ENCODE measurements at places on chromosomes 13 and 19.
A peak's percentile ranks its signal among the peaks of the same experiment; 100 is the strongest.

DNA sequence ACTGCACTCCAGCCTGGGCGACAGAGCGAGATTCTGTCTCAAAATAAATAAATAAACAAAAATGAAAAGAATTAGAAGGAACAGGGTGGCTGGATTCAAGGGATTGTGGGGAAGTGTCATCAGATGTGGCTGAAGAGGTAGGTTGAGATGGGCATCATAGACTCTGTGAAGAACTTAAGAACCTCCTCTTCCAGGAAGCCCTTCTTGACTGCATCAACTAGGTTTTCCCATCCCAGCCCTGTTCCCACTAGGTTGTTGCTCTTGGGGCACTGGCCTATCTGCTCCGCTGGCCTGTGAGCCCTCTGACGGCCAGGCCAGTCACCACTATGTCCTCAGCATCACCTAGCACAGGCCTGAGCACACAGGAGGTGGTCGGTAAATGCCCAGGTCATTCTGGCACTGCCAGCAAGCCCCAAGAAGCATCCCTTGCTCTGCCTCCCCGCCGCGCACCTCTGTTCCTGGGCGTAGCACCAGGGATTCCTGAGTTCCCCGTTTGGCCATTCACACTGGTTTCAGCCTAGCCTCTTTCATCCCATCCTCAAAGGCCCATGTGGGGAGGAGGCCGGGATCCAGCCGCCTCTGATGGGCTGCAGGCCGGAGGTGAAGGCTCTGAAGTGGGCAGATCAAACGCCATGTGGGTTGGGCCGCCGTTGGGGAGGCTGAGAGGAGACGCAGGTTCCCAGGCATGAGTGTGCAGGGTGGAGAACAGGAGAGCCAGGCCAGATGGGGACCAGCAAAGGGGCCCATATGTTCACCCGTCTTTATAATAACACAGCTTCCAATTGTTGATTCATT lies 27.6 kb upstream of the SLC1A5 start:
- no peak for DNase-seq

GRCh38 chr19:37551129-37551993 lies 43.2 kb downstream of the ZNF571 start:
- peak; percentile 75 for DNase-seq

DNA sequence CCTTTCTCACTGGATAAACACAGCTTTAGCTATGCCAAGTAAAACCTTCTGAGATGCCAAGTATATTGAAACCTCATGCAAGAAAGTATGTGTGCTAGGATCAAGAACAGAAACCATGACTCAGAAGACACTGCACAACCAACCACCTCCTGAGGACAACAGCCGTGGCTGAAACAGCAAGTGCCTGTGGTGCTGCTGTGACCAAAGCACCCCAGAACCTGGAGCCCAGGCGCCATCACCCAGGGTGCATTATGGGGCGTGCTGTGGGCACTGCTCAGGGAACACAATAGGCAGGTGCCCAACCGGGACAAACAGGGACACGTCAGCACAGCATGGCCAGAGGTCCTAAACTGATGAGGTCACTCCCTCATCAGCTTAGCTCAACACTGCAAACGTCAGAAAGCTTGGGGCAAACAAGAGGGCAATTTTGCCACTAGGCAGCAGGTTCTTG lies 101.3 kb upstream of the SLC15A1 start:
- DNase-seq: no peak

DNA sequence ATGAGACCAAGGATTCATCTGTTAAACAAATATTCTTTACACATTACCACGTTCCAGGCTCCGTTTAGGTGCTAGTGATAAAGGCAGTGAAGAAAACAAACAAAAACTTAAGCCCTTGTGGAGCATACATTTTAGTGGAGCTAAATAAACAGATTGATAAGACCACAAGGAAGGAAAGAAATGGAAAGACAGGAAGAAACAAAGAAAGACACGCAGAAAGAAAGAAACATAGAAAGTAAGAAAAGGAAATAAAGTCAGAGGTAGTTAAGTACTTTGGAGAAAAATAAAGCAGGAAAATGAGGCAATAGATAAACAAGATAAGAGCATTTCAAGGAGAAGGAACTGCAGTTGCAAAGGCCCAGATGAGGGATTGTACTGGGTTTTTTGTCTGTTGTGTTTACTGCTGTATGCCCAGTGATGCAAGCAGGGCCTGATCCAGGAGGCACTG lies 998 bp downstream of the NFKBIB start:
- DNase-seq: no peak

DNA sequence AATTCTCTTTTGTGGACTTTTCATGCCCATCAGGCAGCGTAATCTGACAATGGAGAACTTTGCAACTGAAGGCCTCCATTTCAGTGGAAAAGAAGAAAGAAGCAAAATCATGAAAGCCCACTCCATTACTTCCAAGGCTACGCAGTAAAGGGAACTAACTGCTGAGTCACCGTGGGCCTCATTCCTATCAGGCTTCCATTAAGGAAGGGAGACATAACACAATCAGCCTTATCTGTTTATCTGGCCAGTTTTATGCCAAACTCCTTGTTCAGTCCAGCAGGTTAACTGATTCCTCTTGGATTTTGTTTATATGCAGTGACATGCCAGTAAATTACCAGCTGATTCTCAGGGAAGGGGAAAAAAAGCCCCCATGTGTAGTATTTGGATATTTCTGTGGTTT lies 56.8 kb upstream of the KATNAL1 start:
- no peak for DNase-seq

DNA sequence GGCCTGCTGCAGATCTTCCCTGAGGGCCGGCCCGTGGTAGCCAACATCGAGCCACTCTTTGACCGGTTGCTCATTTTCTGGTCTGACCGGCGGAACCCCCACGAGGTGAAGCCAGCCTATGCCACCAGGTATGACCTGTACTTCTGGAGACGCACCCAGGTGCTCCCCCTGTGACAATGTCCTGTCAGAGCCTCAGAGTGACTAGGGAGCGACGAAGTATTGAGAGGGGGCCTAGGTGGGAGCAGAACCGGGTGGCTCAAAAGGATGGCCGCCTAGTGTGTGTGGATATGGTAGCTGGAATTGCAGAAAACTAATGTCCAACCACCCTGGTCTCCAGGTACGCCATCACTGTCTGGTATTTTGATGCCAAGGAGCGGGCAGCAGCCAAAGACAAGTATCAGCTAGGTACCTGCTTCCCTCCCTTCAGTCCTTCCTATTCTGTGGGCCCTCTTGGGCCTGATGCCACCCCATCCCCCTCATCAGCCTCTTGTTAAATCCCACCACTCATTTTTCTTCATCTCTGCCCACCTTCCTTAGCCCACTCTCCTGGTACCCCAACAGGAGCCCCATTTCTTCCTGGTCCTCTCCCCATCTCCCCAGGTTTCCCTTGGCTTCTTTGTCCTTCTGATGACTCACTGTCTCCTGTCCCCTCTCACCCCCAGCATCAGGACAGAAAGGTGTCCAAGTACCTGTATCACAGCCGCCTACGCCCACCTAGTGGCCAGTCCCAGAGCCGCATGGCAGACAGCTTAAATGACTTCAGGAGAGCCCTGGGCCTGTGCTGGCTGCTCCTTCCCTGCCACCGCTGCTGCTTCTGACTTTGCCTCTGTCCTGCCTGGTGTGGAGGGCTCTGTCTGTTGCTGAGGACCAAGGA lies 8.4 kb downstream of the EGLN2 start:
- DNase-seq: no peak

- DNase-seq: no peak
Measured at GRCh38 chr19:35120898-35121297, 5.3 kb downstream of the FXYD3 start.

GRCh38 chr19:42069619-42070351 lies at the start of gene GRIK5:
GRIK5 (minus strand) TSS chr19:42070206; CDS start chr19:42065770, 4,436 bp downstream.
- DNase-seq: no peak

GRCh38 chr13:113472355-113473025 lies 18.0 kb downstream of the DCUN1D2 start:
- no peak for DNase-seq

DNA sequence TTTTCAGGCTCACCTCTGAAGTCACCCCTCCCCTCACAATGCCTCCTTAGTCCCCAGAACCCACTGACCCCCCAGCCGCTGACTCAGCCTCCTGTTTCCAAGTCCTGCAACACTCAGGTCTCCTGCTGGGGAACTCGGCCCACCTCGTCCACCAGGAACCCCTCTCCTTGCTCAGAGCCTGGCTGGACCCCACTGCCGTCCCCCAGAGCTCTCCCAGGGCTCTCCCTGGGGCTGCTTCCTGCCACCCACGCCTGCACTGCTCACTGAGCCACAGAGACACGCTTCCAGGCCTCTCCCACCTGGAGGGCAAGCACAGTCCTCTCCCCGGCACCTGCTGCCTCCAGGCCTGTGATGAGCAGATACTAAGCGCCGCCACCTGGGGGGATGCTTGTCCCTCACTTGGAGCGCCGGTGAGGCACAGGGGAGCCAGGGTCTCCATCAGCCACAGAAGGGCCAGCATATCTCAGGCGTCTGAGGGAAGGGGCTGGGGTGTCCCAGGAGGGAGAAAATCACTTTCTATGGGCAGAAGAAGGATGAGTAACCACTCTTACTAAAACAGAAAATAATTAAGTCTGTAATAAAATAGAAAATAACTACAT lies 53.8 kb downstream of the KLF2 start:
- DNase-seq: no peak

DNA sequence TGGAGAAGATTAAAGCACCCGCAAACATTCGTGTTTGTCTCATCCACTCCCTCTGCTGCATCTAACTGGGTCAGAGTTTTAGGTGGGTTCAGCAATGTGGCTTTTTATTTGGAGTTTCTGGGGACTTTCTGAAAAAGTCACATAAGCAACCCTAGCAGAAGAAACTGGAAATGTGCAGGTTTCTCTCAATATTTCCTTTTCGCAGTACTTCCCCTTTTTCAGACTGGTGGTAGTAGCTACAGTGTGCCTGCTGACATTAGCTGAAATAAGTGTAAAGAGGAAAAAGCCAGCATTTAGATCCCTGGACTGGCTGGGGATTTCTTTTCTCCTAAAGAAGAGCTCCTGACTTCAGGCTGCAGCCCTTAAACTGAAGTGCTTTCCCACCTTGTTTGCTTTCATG lies 15.9 kb upstream of the OLFM4 start:
- DNase-seq: no peak

DNA sequence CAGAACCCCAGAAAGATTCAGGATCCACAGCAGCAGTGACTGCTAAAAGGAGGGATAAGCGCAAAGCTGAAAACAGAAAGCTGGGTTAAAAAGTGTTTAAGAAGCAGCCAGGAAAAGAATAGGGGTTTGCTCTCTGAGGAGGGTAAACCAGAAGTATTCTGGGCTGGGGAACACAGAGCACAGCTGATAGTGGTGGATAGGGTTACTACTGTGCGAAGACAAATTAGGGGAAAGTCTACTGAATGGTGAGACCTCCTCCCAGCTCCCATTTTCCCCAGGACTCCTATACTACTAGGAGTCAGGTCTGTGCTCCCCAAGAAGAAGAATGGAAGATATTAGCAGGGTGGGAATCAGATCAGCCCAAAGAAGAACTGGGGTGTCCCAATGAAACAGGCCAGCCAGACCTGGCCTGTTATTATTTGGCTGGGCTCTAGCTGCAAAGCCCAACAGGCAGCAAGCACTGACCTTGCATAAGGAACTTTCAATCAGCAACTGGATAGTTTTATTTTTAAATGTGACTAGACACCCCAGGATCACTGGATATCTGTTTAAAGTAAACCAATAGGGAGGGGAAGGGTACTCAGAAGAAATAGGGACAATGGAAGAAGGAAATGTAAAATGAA lies 43.5 kb upstream of the SERTM1 start:
- DNase-seq: no peak

DNA sequence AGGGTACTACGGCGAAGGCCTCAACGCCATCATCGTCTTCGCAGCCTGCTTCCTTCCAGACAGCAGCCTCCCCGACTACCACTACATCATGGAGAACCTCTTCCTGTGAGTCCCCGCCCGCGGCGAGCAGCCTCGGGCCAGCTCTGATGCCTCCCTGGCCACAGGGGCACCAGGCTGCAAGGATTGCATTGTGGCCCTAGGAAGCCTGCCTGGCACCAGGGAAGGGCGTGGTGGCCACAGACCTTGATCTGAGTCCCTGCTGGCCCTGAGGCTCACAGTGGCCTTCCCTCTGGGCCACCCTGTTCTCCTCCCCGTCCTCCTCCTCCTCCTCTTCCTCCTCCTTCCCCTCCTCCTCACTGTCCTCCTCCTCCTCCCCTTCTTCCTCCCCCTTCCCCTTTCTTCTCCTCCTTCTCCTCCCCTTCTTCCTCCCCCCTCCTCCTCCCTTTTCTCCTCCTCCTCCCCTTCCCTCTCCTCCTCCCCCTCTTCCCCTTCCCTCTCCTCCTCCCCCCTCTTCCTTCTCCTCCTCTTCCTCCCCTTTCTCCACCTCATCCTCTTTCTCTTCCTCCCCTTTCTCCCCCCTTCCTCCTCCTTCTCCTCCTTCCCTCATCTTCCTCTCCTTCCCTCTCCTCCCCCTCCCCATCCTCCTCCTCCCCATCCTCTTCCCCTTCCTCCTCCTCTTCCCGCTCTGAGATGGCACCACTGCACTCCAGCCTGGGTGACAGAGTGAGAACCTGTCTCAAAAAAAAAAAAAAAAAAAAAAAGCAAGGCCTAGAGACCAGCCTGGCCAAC lies 24.4 kb upstream of the NMRK2 start:
- DNase-seq: no peak

- DNase-seq: no peak
Measured at GRCh38 chr13:113402471-113403254, 38.7 kb upstream of the GRTP1 start.

DNA sequence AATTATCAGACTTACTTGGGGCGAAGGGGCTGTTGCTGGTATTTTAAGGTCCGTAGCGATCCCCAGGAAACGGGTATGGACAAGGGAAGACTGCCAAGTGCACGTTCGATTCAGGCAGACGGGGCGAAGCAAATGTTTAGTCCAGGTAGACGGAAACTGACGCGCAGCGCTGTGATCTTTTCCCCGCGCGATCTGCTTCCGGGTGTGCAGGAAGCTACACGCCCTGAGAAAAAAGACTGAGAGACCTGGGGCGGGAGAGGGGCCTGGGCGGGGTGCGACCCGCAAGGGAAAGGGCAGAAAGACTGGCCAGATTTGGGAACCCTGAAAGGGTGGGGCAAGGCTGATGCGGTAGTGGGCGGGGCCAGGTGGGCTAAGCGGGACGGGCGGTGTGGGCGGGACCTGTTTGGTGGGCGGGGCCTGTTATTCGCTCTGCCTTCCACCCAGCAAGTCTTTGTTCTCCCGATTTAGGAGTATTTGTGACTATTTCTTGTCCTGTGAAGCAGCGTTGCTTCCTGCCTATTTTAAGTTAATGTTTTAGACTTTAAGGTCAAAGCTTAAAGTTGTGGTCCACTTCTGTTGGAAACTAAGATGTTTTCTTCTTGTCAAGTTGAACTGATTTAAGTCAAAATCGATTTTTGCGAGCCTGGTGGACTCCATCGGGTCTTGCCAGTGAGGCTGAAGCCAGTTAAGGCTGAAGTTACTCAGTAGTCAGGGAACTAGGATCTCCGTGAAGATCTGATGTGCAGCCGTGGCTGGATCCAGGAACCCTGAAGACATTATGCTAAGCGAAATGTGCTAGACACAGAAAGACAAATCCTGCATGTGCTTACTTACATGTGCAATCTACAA lies at the start of gene ZNF836:
Gene ZNF836 (minus strand): TSS at position 301 of the 849 bp plus-strand sequence. CDS start 3,549 bp downstream, outside the sequence.
- no peak for DNase-seq

Data from NT2/D1 (cell line).